ENCODE measurements at places on chromosomes 2 and 18. TPM values are rescaled to one million over a fixed set of nuclear protein-coding genes. Genes with fewer than 3 reads are reported as not detected.

DNA sequence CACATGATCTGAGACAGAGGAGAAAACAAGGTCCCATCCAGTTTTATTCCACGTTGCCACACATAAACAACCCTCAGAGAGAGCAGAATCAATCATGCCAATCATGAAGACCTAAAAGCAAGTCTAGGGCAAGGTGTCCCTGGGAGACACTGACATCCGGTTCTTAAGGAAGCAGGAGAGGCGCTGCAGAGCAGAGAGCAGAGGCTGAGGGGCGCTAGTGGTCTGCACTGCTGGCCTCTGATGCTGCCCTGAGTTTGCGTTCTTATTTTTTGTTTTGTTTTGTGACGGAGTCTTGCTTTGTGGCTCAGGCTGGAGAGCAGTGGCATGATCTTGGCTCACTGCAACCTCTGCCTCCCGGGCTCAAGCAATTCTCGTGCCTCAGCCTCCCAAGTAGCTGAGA is 83.3 kb downstream of the SMIM21 start:
- DNase-seq = no peak

GRCh38 chr2:231720987-231721966 is 13.0 kb downstream of the PTMA start:
- DNase-seq = no peak

GRCh38 chr2:174487820-174488162 is 962 bp upstream of the GPR155 start:
- DNase-seq = no peak

DNA sequence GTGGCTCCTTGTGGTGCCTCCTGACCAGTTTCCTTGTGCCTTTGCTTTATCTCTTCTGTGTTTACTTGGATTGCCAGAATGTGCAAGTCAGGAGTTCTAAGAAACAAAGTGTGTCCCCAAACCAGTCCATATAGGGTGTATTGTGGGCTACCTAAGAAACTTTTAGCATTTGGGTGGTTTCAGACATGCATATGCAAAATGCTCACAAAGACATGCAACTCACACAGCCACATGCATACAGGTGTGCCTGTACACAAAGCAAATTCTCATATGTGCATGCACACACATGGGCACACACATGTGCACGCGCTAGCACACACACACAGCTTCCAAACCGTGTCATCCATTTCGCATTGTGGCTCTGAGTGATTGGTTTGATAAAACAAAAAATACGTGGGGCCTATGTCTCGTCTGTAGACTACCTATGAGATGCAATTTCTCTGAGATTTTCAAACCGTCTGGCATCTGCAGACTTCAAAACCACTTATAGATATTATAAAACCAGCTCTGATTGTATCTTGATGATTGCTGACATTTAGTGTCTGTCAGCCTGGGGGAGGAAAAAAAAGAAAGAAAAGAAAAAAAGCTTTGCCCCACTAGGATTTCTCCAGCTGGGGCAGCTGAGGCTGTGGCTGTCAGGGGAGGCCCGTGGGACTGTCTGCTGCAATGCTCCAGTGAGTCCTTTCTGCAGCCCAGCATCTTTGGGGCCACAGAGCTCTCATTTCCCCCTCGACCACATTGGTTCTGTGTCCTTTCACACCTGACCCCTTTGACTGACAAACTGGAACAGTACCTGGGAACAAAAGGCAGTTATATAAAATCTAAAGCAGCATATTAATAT is 556.1 kb downstream of the CMPK2 start:
- no peak for DNase-seq

DNA sequence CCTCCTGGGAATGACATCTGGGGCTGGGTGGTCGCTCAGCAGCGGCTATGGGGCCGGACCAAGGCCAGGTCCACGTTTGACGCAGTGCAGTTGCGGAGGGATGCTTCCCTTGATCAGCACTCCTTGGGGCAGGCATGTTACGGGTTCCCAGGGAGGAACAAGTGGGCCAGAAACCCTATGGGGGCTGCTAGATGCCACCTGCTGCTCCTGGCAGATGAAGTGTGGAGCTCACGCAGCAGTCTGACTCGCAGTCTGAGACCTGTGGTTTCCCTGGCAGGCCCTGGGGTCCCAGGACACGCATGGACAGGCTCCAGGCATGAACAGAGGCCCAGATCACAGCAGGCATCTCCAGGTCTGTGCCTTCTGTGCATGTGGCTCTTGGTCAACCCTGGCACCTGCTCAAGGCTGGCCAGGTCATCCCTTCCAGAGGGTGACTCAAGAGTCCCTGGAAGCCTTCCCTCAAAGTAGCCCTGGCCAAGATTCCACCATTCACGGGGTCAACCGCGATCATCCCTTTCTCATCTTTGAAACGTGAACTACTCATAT is 20.0 kb downstream of the KCNF1 start:
- peak; percentile 6 for DNase-seq

GRCh38 chr2:65129286-65129825 is 550 bp downstream of the RAB1A start:
- DNase-seq = peak; percentile 53

GRCh38 chr2:220653776-220654175 is 918.3 kb downstream of the EPHA4 start:
- DNase-seq = no peak

- no peak for DNase-seq
Observed at GRCh38 chr2:66813976-66814375, 379.1 kb downstream of the MEIS1 start.

DNA sequence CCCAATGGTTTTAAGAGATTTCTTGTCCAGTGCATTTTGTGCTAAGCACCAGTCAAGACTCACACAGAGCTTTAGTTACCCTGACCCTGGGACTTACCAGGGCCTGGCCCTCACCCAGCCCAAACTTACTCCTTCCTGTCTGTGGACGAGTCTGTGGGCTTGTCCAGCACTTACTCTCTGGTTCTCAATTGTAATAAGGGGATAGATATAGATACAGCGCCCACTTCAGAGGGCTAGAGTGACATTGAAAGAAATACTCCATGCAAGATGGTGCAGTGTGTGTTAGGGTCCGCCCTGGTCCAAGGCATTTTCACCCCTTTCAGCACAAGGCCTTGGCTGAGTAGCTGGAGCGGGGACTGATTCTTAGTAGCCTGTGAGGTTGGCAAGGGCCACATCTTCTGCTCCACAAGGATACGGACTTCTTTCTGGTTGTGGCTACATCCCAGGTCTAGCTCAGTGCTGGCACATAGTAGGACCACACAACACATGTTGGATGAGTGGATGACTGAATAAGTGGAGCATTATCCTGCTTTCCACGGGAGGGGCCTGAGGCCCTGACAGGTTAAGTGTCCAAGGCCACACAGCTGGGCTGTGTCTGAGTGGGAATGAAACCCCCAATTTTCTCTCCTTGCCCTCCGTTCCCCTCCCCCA is 3.8 kb upstream of the ARID5A start:
- no peak for DNase-seq

The ANKRD29 gene
- total RNA-seq = 6.1 TPM

The ASB18 gene
- total RNA-seq = not detected

Measured in thyroid gland (tissue), 4 donors.